ENCODE measurements at places on chromosomes 11 and 22.

DNA sequence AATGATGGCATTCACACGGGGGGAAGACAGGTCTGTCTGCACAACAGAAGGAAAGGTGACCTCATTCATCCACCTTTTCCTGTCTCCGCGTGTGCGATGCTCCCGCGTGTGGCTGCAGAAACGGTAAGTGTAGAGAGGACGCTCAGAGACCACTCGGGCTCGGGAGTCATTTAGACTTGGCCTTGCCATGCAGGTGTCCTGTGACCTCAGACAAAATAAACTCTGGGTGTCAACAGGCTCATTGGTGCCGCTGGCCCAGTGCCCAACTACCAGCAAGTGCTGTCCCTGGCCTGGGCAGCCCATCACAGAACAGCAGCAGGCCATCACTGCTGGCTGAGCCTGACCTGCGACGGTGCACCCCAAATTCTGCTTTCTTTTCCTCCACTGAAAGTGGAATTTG is 48.1 kb upstream of the ARFGAP3 start:
- peak; percentile 48 for DNase-seq

DNA sequence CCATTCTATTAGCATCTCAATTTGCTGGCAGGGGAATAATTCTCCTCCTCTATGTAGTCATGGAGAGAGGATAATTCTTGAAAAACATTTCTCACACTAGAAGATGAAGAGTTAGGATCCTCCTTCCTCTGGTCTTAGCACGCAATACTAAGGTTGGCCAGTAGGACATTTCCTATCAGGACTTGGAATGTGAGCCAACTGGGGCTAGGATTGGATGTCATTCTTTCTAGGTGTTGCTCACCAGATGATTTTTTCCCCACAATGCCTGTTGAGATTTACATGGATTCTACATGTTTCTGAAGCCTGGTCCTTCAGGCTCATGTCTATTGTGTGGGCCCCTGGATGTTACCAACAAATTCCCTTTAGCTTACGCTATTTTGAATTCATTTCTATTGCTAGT is 28.0 kb downstream of the SLN start:
- DNase-seq: no peak

- no peak for DNase-seq
These were observed 12.4 kb upstream of the ETS1 start for GRCh38 chr11:128599729-128600128.

GRCh38 chr11:132944569-132944944 is 587.7 kb downstream of the OPCML start:
- DNase-seq: no peak

GRCh38 chr22:33896154-33896553 is 24.1 kb downstream of the LARGE1 start:
- no peak for DNase-seq

DNA sequence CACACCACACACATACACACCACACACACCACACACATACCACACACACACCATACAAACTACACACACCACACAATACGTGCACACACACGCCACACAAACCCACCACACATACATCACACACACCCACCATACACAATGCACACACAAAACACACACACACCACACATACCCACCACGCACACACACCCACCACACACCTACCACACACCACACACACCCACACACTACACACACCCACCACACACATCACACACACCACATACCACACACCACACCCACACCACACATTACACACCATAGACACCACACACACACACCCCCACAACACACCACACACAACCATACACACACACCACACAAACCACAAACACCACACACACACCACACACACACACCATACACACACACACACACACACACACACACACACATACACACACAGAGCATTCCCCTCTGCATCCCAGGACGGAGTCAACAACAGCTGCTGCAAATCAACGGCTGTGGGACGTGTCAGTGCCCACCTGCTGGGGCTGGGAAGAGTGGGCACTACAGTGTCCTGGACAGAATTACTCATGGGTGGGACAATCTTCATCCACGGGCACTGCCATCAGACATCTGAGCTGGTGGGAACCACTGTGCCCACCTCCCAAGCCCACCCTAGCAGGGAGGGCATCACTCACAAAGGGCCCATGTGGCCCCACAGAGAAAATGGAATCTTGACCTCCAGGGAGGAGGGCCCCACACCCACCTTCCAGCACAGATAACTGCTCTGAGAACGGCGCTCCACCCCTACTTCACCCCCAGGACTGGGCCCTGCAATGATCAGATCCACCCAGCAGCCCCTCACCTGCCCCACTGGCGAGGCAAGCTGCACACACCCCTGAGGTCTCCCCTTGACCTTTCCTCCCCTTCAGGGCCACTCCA is 8.4 kb downstream of the TP53I11 start:
- DNase-seq: no peak

DNA sequence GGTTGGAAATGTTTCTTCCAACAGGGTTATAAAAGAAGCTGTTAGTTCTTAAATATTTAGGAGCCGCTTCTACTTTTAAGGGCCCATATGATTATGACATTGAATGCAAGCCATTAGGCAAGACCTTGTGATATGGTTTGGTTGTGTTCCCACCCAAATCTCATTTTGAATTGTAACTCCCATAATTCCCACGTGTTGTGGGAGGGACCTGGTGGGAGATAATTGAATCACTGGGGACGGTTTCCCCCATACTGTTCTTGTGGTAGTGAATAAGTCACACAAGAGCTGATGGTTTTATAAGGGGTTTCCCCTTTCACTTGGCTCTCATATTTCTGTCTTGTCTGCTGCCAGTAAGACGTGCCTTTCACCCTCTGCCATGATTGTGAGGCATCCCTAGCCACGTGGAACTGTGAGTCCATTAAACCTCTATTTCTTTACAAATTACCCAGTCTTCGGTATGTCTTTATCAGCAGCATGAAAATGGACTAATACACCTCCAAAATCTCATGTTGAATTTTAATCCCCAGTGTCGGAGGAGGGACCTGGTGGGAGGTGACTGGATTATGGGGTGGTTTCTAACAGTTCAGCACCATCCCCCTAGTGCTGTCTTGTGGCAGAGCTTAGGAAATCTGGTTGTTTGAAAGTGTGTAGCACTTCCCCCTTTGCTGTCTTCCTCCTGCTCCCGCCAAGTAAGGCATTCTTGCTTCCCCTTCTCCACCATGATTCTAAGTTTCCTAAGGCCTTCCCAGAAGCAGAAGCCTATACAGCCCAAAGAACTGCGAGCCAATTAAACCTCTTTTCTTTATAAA is 4.3 kb downstream of the CD59 start:
- no peak for DNase-seq

DNA sequence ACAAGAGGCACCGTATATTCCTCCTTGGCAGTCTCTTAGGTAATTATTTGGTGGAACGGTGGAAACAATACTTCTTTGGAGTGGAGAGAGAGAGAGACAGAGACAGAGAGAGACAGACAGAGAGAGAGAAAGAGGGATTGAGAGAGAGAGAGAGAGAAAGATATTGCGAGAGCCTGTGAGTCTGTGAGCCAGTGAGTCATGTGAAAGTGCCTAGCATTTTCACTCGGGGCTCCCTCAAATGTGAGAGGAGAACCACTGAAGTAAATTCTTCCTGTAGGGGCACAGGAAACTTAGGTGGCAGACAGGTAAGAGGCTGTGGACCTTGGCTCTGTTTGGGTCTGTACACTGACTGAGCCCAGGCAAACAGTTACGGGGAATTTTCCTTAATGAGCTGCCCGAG is 31.6 kb upstream of the SNX19 start:
- DNase-seq: no peak

DNA sequence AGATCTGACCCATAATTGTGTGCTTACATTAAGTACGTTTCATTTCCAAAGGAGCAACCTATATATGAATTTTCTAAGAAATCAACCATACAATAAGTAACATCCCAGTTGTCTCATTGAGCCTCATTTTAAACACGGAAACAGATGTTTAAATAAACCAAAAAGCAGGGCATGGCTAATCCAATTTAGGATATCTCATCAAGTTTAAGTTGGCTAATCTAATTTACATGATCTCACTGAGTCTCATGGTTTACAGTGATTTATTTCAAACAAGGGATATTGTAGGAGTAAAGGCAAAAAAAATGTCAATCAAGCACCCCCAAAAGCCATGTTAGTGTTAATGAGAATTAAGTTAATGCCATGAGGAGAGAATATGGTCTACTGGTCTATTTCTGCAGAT is 499.8 kb upstream of the CCDC90B start:
- DNase-seq: no peak

GRCh38 chr11:116637766-116638165 is 135.0 kb downstream of the BUD13 start:
- DNase-seq: no peak

DNA sequence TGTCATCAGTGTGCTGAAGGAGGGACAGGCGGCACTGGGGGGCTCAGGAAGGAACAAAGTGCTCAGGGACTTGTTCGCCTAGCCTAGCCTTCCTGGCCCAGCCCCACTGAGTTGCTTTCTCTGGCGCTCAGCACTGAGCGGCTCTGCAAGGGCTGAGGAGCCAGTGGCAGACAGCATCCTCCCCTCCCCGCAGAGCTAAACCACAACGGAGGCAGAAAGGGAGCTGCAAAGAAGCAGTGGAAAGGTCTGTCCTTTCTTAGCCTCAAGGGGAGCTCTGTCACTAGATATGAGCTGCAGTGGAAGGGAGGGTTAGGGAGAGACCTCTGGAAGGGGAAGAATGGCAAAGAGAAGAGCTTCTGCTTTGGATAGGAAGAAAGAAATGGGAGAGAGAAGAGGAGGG is 89.7 kb upstream of the PHOX2A start:
- no peak for DNase-seq

DNA sequence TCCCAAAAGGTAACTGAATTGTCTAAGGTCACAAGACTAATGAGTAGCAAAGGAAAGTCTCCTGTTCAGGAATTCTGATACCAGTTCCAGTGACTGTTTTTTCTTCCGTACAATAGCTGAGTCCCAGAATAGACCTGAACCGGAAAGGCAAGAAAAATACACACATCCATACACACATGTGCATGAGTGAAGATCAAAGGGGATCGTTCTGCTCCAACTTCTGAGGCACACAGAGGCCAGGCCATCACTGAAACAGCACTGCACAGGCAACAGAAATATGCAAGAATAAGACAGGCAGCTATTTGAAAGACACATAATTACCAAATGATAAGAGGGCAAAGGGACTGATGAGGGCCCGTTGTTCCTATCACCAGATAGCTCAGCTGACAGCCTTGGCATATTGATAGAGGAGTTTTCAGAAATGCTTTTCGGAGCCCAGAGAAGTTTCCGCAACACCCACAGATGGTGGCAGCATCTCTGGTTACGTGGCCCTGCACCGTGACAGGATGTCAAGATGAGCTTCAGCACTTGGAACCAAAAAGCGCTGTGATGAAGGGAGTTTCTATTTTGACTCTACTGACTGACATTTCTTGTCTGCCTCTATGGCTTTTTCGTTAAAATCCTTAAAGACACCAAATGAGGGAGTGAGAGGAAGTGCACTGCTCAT is 280.6 kb downstream of the LARGE1 start:
- no peak for DNase-seq

GRCh38 chr22:25404556-25404927 is 159.9 kb upstream of the GRK3 start:
- no peak for DNase-seq

DNA sequence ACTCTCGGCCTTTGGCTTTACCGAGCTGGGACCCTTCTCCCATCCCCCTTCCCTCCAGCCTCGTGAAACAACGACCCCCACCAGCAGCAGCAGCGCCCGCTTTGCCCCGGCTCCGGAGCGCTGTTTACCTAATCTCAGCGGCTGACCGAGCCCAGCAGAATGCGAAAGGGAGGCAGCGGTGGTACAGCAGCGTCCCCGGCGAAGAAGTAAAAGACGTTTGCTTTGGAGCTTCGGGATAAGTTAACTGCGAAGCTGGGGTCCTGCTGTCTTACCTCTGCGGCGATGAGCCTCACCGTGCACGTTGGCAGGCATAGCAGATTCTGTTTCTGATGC is 2.0 kb upstream of the LARGE1 start:
- no peak for DNase-seq

- DNase-seq: no peak
These were observed 39.3 kb upstream of the H19 start for GRCh38 chr11:2036863-2037486.

DNA sequence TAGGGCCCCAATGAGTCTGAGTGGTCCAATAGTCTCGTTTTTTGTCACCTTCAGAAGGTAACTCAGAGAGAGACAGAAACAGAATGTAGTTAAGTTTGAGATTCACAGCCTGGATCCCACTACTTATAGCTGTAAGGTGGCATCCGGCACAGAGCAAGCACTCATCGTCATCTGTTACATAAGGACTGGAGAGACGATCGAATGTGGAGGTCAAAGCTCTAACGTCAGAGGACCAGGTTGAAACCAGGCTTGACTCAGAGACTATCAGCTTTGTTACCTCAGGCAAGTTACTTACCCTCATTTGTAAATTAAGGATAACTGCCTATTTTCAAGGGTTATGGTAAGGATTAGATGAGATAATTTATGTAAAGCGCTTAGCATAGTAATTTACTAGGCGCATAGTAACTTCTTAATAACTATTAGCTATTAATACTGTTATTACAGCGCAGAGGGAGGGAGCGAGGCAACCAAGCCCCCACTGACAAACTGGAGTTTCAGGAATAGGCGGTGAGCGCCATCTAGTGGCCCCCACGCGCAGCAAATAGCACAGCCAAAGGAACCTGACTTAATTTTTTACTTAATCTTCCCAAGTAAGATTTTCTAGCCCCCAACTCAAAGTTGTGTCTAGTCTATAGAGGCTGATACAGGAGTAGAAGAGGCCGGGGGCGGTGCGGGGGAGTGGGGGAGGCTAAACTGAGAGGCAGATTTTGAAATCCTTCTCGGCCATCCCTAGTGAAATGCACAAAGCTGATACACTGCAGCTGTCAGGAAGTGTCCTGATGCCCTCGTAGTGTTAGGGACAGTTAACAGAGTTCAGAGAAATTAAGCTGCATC is 29.0 kb upstream of the API5 start:
- DNase-seq: peak; percentile 18

DNA sequence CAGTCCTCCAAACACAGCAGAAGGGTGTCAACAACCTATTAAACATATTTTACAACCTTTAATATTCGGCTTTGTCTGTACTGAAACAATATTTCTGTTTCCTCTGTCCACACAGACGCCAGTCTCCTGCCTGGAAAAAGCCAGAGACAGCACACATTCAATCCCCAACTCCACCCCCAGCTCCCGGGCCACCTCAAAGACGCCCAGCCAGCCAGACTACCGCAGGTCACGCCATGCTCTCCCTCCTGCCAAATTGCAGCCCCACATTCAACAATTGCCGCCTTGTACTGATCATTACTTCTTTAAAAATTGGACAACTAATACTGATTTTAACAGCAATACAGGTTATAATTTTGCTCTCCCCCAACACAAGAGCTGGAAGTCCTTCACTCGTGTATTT is 1.2 kb downstream of the SERGEF start:
- no peak for DNase-seq

DNA sequence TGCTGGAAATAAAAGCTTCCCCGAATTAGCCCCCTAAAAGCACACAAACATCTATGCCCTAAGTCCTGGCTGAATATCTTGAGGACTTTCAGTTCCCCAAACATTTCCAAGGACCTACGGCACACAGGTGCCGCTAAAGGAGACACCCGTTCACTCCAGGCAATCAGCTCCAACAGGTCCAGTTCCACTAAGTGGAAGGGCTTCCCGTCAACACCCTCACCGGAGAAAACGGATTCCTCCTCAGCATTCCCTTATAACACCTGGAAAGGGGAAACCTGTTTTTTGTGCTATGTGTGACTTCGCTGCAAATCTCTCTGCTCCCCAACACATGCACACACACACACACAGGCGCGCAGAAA is 3.9 kb downstream of the TENM4 start:
- DNase-seq: no peak

- no peak for DNase-seq
These were observed 10.8 kb downstream of the C11orf24 start for GRCh38 chr11:68261006-68261405.

Measured in COR-L47 (cell line).